Activated naive CD8-positive, alpha-beta T cell treated with anti-CD3 and anti-CD28 coated beads, Interleukin-2, amount 50 U/mL, for 24 hours (primary cell): ENCODE measurements at places on chromosomes 7 and 10.

DNA sequence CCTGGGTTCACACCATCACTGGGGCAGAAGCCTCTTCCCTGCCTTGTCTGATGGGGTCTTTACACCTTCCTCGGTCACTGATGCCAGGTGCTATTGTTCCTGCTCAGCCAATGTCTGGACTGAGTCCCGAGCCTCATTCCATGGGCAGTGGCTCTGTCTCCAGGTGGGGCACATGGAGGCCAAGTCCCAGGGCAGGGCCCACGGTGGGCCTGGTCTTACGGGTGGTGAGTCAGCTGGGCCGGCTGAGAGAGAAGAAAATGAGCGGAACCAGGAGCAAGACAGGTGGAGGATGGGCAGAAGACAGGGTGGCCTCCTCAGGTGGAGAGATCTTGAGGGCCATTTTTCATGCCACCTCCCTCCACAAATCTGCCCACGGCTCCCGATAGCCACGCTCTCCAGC lies 131.7 kb upstream of the FAM20C start:
- DNase-seq = no peak

DNA sequence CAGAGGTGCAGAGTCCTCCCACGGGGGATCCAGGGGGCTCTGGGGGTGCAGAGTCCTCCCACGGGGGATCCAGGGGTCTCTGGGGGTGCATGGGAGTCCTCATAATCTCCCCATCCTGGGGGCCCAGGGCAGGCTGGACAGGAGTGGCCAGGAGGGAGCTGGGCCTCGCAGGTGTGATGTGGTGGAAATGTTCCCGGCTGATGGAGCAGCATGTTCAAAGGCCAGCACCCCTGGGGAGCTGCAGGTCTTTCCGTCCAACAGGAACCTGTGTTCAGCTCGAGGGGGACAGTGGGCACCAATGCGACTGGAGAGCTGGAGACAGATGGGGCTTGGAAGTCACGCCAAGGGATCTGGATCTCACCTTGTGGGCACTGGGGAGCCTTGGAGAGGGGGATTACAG lies 38.5 kb upstream of the PSMG3 start:
- no peak for DNase-seq

DNA sequence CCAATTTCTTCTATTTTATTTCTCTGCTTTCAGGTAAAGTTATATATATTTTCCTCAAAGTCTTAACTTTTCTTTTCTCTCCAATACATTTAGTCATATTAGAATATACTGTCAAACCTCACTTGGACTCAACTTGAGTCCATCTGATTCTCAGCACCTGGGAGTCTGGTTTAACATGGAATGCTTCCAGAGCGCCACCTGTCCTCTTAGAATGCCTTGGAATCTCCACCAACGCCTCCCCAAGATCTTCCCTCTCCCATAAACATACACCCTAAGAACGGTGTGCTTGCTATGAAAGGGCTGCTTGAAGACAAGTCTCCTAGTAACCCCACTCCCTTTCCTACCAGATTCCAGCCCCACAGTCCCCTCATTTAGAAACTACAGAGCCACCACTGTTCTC lies 229.1 kb upstream of the MKLN1 start:
- DNase-seq = no peak

DNA sequence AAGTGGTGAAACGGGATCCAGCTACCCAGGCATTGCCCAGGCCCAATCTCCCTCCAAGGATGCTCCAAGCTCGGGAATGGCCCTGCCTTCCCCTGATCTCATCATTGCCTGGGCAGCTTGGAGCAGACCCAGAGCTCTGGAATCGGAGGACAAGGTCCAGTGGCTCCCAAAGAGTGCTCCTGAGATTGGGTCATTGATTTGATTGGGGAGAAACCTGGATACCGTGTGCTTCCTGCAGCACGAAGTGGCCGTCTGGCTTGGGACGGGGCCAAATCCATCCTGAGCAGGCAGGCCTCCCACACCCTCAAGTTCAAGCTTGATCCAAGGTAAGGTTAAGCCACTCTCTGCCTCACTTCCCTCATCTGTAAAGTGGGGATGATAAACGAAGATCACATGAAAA lies 69.9 kb downstream of the OAT start:
- no peak for DNase-seq

GRCh38 chr10:105952153-105952552 lies 1212.4 kb downstream of the SORCS1 start:
- DNase-seq = no peak

DNA sequence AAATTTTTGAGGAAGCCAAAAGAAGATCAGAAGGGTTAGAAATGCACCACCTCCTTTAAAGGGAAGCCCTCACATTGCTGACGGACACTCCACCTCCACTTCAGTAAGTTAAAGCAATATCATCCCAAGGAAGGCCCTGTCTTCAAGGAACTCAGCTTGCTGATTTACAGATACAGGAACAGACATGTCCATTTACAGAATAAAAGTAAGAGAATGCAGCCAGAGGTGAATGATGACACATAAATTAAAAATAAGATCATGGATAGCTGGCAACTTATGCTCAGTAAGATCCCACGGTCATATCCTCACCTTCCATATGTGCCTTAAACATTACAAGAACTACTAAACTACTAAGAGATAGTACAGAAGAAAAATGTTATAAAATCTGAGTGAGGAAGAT lies 20.4 kb downstream of the GRB10 start:
- no peak for DNase-seq

- no peak for DNase-seq
Measured at GRCh38 chr10:77983384-77984341, 45.7 kb downstream of the POLR3A start.
